Naive B cell (primary cell): ENCODE measurements at places on chromosomes 11 and 22.

GRCh38 chr22:36663561-36663960 lies 40.0 kb downstream of the CACNG2 start:
- no peak for DNase-seq

- no peak for DNase-seq
Measured at GRCh38 chr11:99260696-99261095, 239.9 kb downstream of the CNTN5 start.

GRCh38 chr11:18722293-18722637 lies 3.7 kb downstream of the IGSF22 start:
- no peak for DNase-seq

GRCh38 chr11:3707176-3707575 lies 36.0 kb upstream of the CHRNA10 start:
- DNase-seq: no peak

DNA sequence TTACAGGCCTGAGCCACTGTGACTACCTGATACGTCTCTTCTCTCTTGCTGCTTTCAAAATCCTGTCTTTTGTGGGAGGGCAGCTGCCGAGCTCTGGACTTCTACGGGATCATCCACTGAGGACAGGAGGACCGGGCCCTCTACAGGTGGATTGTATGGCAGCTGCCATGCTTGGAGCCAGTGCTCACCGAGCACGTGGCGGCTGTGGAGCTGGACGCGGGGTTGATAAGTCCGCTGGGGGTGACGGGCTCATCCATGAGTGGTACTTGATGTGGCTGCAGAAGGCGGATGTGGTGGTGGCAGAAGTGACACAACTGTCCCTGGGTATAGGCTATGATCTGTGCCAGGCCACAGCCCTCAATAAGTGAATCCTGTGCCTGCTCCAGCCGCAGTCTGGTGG lies 1.8 kb upstream of the CYP2D6 start:
- no peak for DNase-seq

DNA sequence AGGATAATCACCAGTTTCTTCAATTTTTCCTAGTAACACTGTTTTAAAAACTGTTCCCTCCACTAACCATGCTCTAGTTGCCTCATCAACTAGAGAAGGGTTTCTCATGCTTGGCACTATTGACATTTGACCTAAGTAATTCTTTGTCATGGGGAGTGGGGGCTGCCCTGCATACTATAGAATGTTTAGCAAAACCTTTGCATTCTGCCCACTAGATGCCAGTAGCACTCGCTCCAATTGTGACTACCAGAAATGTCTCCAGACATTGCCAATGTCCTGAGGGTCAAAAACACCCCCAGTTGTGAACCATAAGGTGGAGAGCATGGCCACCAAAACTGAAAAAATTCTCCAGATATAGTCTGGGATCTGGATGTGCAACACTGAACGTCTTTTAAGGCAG lies 27.6 kb upstream of the BMAL1 start:
- no peak for DNase-seq

DNA sequence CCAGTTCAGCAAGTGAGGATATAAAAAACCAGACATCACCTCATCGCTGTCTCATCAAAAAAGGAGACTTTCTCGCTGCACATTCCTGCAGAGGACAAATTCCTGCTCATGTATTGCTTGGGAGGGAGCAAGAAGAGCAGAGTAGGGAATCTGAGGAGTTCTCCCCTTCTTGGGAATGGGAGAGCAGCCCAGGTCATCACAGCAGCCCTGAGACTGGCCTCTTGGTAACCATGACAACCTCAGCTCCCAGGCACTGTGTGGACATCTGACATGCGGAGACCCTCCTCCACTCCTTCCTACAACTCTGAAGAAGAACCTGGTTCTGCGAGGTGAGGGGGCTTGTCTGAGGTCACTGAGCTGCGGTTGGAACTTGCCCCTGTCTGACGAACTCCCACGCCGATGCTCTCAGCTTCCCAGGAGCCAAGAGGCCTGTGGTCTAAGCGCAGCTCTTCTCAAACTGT lies 17.9 kb downstream of the RFPL1 start:
- no peak for DNase-seq
